HCT116 (cell line): ENCODE measurements at places on chromosomes 7 and 10. TPM values are rescaled to one million over a fixed set of nuclear protein-coding genes. Genes with fewer than 3 reads are reported as not detected.

Gene PAPOLB
- 0.20 TPM for total RNA-seq

Gene PLPP4
- not detected for total RNA-seq

Gene COL26A1
- 0.27 TPM for total RNA-seq

Gene LRIT1
- not detected for total RNA-seq

Gene GPNMB
- 2.8 TPM for total RNA-seq

- no peak overlapping the region for H3K4me3 ChIP-seq
- no peak for DNase-seq
- no peak overlapping the region for H3K27ac ChIP-seq
Observed at GRCh38 chr7:96887426-96887825, 117.9 kb upstream of the DLX6 start.

GRCh38 chr7:92987095-92987494 lies 130.7 kb downstream of the SAMD9 start:
- no peaks in the 10 kb centered on the region for H3K36me3 ChIP-seq
- H3K4me3 ChIP-seq, result no peak overlapping the region
- no peaks in the 10 kb centered on the region for H3K27me3 ChIP-seq
- no peaks in the 10 kb centered on the region for H3K4me1 ChIP-seq
- DNase-seq, result no peak

- H3K27ac ChIP-seq, result no peak overlapping the region
- no peak overlapping the region for H3K4me3 ChIP-seq
- H3K36me3 ChIP-seq, result no peaks in the 10 kb centered on the region
- H3K4me1 ChIP-seq, result no peaks in the 10 kb centered on the region
Observed at GRCh38 chr7:124263232-124263827, 230.5 kb upstream of the TMEM229A start.

DNA sequence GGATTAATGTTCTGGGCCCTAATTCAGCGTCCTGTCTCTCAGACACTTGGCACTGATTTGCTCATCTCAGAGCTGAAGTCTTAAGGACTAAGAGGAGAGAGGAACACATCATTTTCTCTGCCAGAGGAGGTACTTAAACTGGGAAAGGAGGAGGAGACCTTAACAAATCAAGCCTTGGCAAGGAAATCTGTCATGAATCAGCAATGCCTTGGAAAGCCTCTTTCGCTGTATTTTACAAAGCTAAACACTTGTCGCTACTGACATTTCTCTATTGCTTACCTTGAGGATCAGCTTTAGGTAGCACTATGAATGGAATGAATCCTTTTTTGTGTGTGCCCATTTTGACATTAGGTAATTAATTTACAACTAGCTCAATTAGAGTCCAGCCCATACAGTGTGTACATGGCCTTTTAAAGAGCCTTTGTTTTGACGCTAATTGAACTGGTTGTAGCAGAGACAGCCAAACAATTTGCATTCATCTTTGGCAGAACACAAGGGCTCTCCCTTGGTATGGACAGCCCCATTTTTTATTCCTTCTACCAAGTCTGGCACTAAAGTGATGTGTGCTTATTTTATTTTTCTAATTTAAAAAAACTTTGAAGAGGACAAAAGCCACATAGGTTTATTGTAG lies 37.4 kb downstream of the AUTS2 start:
- no peaks in the 10 kb centered on the region for H3K36me3 ChIP-seq
- no peak overlapping the region for H3K27ac ChIP-seq
- H3K4me3 ChIP-seq, result no peak overlapping the region
- no peak for DNase-seq
- no peaks in the 10 kb centered on the region for H3K4me1 ChIP-seq

- no peaks in the 10 kb centered on the region for H3K27me3 ChIP-seq
- no peak overlapping the region for H3K4me3 ChIP-seq
- no peaks in the 10 kb centered on the region for H3K36me3 ChIP-seq
Observed at GRCh38 chr10:110387983-110388686, 83.4 kb upstream of the SMNDC1 start.

- no peak overlapping the region for H3K4me3 ChIP-seq
- DNase-seq, result no peak
- no peak overlapping the region for H3K27ac ChIP-seq
- H3K27me3 ChIP-seq, result peaks cover 44% of the 10 kb centered on the region
Observed at GRCh38 chr10:49131507-49132361, 2.1 kb downstream of the FAM170B start.
